Glutamatergic neuron (in vitro differentiated cells): ENCODE measurements at places on chromosomes 5 and 9. TPM values are rescaled to one million over a fixed set of nuclear protein-coding genes. Genes with fewer than 3 reads are reported as not detected.

DNA sequence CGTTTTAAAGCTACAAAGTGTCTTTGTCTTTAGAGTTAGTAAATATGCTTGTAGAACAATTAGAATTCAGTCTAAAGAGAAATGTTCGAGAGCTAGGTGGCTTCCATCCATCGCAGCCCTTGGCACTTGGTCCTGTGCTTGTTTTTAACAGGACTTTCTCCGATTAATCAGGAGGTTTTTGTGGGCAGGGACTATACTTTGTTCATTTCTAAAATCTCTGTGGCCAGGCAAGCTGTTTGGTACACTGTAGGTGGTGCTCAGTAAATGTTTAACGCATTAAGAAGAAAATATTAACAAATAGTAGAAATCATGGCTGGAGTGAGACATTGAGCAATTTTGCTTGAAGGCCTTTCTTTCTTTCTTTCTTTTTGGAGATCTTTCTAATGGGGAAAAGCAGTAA, 20.8 kb downstream of the AGXT2 start:
- DNase-seq = no peak
- no peaks in the 10 kb centered on the region for H3K36me3 ChIP-seq
- H3K27me3 ChIP-seq = no peaks in the 10 kb centered on the region

DNA sequence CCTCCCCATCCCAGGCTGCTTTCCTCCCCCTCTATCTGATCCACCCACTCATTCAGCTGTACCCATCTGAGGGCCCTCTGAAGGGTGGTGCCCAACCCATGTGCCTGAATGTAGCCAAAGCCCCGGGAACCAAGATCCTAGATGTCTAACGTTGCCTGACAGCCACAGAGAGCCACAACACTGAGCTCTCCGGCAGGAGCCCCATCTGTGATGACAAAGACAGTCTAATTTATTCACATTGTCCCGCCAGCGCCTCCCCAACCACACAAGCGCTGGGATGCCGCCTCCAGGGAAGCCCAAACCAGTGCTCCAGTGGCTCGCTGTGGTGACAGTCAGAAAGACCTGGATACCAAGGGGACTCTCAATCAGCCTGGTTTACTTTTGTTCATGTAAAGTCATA, 8.4 kb downstream of the IGFBPL1 start:
- DNase-seq = peak; percentile 49
- H3K27ac ChIP-seq = peak overlapping the region; percentile 96
- peaks cover 8% of the 10 kb centered on the region for H3K36me3 ChIP-seq
- H3K4me3 ChIP-seq = peak overlapping the region; percentile 93
- peaks cover 79% of the 10 kb centered on the region for H3K4me1 ChIP-seq

- DNase-seq = no peak
- H3K27ac ChIP-seq = no peak overlapping the region
Measured at GRCh38 chr5:134127376-134127861, 12.9 kb downstream of the TCF7 start.

- peaks cover 7% of the 10 kb centered on the region for H3K4me1 ChIP-seq
- H3K36me3 ChIP-seq = no peaks in the 10 kb centered on the region
- DNase-seq = peak; percentile 59
- H3K27me3 ChIP-seq = peaks cover 8% of the 10 kb centered on the region
- peak overlapping the region; percentile 22 for H3K27ac ChIP-seq
- no peak overlapping the region for H3K4me3 ChIP-seq
Measured at GRCh38 chr9:124133727-124134126, 122.2 kb downstream of the LHX2 start.

DNA sequence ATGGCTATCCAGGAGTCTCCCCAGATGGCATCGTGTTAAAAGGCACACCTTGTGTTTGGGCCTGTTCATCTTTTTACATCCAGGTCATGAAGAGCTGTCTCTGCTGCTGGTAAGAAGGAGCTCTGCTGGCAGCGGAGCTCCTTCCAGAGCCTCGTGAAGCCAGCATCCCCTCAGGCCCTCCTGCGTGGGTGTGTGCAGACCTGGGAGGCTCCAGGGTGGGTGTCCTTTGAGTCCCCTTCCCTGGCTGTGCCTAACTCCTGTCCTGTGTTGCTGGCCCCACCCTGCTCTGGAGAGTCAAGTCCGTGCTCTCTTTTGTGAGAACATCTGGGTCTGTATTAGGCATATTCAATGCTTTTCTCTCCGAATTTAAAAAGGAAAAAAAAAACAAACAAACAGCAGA, 149.6 kb upstream of the IRX2 start:
- peaks cover 2% of the 10 kb centered on the region for H3K27me3 ChIP-seq
- H3K4me1 ChIP-seq = no peaks in the 10 kb centered on the region
- no peak for DNase-seq
- no peak overlapping the region for H3K27ac ChIP-seq

The USP20 gene
- total RNA-seq = 93.5 TPM

DNA sequence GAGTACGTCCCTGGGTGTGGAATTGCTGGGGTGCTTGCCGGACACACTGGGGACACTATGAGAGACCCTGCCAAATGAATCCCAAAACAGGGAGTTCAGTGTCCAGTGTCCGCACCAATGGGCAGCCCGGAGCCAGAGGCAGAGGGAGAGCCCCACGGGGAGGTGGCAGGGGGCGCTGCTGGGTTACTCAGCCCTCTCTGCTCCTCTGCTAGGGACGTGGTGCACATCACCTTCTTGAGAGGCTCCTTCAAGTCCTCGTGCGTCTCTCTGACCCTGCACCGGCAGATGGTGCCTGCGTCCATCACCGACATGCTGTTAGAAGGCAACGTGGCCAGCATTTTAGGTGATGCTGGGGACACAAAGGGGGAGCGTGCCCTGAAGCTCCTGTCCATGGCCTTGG, 20.8 kb downstream of the STKLD1 start:
- no peak overlapping the region for H3K4me3 ChIP-seq
- no peaks in the 10 kb centered on the region for H3K36me3 ChIP-seq
- H3K4me1 ChIP-seq = no peaks in the 10 kb centered on the region
- H3K27ac ChIP-seq = no peak overlapping the region
- peak; percentile 53 for DNase-seq
- peaks cover 2% of the 10 kb centered on the region for H3K27me3 ChIP-seq

GRCh38 chr9:35618854-35619799, 914 bp upstream of the CD72 start:
- peaks cover 8% of the 10 kb centered on the region for H3K36me3 ChIP-seq
- peaks cover 20% of the 10 kb centered on the region for H3K27me3 ChIP-seq
- no peak overlapping the region for H3K27ac ChIP-seq
- no peak overlapping the region for H3K4me3 ChIP-seq

- DNase-seq = peak; percentile 88
- peak overlapping the region; percentile 65 for H3K4me3 ChIP-seq
- H3K27ac ChIP-seq = peak overlapping the region; percentile 78
- H3K27me3 ChIP-seq = peaks cover 6% of the 10 kb centered on the region
Measured at GRCh38 chr5:150458802-150459557, 9.4 kb upstream of the RPS14 start.

GRCh38 chr5:143913008-143913752, 101.2 kb downstream of the HMHB1 start:
- no peaks in the 10 kb centered on the region for H3K27me3 ChIP-seq
- DNase-seq = no peak
- no peak overlapping the region for H3K4me3 ChIP-seq
- no peak overlapping the region for H3K27ac ChIP-seq
- no peaks in the 10 kb centered on the region for H3K4me1 ChIP-seq
